ENCODE measurements at places on chromosomes 16 and 17.

- no peak for DNase-seq
Measured at GRCh38 chr17:41308918-41309359, at the start of gene KRTAP16-1. KRTAP16-1 (minus strand) TSS chr17:41309309; CDS start chr17:41309253, 56 bp downstream.

GRCh38 chr17:205148-205669 is 23.8 kb upstream of the DOC2B start:
- DNase-seq: no peak

DNA sequence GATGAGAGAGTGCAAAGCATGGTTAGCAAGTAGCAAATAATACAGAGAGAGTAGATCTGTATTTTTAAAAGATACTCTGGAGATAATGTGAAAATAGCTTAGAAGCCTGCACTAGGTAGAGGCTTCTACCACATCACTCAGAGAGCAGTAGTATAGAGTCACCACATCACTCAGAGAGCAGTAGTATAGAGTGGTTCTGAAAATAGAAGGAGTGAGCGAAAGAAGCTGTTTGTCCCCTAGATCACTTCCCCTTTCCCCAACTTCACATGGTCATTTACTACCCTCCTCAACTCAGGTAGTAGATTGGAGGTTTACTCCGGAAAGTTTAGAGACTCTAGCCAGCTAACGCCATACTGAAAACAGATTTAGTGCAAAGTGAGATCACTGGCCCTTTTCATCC is 17.1 kb downstream of the DGKE start:
- no peak for DNase-seq

DNA sequence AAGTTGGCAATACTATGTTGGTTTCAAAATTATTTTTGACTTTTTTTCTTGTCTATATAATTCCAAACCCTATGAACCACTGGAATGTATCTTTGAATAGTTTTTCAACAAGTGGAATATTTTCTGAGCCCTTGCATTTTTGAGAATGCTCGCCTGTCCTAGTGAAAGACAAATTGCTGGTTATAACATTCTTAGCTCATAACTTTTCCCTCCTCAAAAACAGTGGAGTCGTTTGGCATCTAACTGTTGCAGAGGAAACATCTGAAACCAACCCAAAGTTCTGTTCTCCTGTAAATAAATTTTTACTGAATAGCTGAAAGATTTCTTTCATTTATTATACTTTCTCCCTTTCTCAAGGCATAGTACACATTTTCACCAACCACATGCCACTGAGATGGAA is 11.3 kb upstream of the COX10 start:
- no peak for DNase-seq

- no peak for DNase-seq
Measured at GRCh38 chr17:42904110-42904469, 3.5 kb downstream of the G6PC1 start.

GRCh38 chr16:27624154-27625049 is 74.5 kb downstream of the KATNIP start:
- DNase-seq: no peak

DNA sequence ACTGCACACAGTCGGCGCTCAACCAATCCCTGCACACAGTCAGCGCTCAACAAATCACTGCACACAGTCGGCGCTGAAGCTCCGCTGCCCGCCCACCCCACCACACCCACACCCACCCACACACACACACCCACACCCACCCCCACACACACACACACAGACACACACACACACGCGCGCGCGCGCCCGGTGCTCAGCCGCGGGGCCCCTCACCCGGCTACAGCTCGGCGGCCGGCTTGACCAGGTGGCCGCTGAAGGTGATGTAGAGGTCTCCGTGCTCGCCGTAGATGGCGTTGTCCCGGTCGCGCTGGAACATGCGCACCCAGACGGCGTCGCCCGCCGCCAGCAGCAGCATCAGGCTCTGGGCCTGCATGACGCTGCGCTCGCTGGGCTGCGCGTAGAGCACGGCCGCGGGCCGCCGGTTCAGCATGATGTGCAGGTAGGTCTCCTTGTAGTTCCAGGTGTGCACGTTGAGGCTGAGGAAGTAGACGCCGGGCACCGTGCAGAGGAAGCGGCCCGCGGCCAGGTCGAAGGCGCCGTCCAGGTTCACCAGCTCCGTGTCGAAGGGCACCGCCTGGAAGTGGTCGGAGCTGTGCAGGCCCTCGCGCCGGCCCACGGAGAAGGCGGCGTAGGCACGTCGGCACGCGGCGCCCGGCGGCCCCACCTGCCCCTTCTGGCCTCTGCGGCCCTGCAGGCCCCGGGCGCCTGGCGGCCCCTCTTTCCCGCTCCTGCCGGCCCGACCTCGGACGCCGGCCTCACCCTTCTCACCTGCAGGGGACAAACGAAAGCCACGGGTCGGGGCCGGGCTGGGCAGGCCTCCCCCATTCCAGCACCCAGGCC is 2.5 kb downstream of the C1QTNF8 start:
- no peak for DNase-seq

- DNase-seq: no peak
Measured at GRCh38 chr17:36777118-36777517, 160.2 kb upstream of the LHX1 start.

DNA sequence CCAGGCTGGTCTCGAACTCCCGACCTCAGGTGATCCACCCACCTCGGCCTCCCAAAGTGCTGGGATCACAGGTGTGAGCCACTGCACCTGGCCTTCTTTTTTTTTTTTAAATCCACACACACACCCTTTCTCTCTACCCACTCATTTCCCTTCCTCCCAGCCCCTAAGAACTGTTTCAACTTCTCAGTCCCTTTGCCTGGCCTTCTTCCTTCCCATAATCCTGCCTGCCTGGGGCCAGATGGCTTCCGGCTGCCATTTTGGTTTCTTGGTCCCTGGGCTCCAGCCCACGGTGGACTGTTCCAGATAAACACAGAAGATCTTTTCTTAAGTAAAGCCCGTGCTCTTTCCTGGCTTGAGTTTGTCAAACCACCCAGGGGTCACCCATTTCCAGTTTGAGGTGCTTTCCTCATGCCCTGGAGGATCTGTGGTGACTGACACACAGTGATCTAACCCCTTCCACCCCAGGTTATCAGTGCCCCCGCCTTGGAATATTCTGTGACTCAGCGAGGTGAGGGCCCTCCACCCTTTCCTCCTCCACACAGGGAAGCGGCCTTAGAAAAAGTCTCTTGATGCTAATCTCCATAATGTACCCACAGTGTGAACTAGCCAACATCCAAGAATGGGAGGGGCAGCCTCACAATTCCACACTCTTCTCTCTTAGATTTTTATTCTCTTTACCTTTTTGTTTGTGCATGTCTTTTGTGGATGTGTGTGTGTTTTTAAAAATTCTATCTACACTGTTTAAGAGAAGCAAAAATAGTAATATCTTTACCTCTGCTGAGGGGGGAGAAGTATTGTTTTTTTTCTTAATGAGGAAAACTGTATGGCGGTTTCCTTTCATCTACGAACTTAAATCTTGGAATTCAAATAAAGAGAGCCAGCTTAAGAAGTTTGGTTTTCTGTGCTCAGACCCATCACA is 60.0 kb downstream of the CRISPLD2 start:
- DNase-seq: peak; percentile 5

All from HS-5 (cell line).